ENCODE measurements at places on chromosomes 2 and 18.
A peak's percentile ranks its signal among the peaks of the same experiment; 100 is the strongest.

GRCh38 chr2:218386505-218387368 lies 4.7 kb downstream of the SLC11A1 start:
- no peak for DNase-seq

DNA sequence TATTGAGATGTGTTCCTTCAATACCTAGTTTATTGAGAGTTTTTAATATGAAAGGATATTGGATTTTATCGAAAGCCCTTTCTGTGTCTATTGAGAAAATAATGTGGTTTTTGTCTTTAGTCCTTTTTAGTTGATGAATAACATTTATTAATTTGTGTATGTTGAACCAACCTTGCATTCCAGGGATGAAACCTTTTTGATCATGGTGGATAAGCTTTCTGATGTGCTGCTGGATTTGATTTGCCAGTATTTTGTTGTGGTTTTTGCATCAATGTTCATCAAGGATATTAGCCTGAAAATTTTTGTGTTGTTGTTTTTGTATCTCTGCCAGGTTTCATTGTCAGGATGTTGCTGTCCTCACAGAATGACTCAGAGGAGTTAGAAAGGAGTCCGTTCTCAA lies 1710.4 kb downstream of the SUCLG1 start:
- no peak for DNase-seq

DNA sequence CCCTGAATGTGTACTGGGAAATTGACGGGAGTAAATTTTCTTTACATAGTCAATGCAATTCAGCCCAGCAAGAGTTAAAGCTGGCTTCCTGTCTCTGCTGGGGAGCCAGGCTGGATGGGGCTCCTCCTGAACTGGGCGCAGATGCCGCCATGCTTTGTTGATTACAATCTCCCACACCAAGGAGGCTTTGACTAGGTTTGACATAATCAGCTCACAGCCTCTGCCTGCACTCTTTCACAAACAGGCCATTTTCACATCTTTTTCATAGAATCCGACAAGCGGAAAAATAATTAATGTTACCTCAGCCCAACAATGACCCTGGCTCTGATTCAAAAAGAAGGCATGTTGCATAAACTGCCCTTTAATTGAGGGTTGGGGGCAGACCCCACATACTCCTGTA lies 54.3 kb downstream of the FOXI3 start:
- DNase-seq, result no peak

GRCh38 chr2:38485734-38486133 lies 108.7 kb upstream of the ATL2 start:
- no peak for DNase-seq

DNA sequence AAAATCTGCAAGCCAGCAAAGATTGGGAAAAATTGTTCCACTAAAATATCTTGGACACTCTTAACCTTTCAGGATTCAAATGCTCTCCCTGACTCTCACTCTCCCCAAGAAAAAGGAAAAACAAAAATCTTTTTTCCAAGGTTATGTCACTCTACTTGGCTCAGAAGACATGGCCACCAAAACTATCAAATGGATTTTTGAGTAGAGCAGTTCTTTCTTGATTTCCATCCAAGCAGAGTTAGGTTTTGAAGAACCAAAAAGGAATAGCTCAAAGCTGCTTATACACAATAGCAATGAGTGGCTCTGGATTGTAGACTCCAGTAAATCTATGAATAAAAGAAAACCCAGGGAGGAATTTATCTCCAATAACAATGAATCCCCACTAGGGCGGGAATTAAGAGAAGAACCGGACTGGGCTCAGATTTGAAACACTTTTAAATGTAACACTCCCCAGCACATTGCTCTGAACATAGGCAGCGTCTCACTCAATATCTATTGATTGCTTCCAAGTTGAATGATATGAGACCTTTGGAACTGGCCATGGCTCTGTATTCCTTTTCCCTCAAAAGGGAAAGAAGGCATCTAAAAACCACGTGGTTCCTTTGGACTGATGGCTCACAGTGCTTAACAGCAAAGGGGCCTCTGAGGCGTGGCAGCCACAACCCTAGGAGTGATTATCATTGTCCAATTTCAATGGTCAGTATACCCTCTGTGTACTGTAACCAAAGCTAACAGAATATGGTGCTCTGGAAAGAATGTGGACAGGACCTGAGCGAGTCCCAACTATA lies 68.3 kb downstream of the SPRED2 start:
- no peak for DNase-seq

- DNase-seq, result no peak
These were observed 4.3 kb downstream of the SLC39A6 start for GRCh38 chr18:36124841-36125240.

DNA sequence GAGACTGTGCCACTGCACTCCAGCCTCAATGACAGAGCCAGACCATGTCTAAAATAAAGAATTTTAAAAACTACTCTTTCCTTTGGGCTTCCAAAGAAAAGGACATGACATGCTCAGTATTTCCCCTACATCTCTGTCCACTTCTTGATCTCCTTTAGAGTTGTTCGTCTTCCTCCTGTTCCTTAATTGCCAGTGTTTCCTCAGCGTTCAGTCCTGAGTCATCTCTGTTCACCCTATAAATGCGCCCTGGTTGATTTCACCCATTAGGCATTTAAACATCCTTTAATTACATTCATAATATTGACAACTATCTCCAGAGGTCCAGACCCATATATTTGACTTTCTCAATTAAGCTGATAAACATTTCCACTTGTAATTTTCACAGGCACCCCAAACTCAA lies 64.0 kb downstream of the AAK1 start:
- DNase-seq, result no peak

GRCh38 chr2:153819501-153819900 lies 52.2 kb upstream of the GALNT13 start:
- no peak for DNase-seq

DNA sequence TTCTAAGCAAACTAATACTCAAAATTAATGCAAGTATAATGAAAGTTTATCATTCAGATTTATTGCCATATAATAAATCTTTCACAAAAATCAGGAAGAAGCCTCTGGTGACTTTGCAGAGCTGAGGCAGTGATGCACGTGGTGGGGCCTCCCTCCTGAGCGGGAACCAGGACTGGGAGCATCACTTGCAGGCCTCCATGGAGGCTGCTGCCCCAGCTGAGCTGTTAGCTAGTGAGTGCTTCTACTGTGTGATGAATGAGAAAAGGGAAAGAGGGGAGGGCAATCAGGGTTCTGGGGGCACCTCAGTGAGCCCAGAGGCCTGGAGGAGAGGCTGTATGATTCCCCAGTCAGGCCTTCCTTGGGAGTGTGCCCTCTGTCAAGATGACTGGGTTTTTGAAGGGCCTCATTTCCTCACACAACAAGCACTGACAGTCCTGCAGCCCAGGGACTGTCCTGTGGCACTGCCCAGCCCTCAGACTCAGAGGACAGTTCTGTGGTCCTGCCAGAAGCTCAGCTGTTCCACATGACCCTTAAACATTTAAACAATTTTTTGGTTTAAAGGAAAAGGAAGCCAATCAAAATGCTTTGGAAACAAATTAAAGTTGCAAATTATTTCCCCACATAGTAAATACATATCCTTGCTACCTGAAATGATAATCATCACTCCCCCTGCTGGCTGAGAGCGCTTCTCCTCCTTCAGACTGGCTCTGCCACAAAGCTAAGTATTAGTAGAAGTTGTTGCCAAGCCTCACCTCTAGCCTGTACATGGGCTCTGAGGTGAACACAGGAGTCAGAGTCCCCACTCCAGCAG lies 90.9 kb upstream of the SMAD7 start:
- no peak for DNase-seq

DNA sequence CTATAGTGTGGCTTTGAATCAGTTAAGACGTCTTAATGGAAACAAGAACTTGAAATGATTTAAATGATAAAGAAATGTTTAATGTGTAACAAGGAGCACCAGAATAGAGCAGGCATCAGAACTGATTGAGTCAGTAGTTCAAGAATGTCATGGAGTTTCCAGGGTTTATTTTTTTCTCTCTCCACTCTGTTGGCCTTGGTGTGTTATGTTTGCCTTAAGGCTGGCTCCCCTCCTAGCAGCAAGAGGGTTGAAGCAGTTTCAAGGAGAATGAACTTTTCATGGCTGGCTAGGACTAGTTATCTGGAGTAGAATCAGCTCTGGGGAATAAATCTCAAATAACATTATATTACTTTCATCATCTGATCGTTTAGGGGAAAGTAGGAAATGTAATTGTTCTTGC lies 13.4 kb upstream of the GLS start:
- no peak for DNase-seq

GRCh38 chr2:40760071-40760666 lies 308.3 kb upstream of the SLC8A1 start:
- no peak for DNase-seq

DNA sequence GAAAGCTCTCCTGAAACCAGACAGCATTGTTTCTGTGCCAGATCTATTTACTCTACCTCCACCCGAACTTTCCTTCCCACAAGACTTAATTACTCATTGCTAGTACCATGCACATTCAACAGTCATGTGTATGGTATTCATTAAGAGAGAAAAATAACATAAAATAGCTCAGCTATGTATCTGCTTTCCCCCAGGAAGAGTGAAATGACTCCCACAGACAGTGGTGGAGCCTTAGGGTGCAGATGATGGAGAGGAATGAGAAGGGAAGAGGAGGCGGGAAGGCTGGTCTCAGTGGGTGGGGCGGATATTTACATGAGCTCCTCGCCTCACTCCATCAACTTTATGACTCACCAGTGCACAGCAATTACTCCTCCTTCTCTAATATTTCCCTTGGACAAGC lies 724.5 kb downstream of the EPHA4 start:
- no peak for DNase-seq

GRCh38 chr18:69397096-69397495 lies 3.6 kb upstream of the DOK6 start:
- DNase-seq, result no peak

- no peak for DNase-seq
These were observed 14.0 kb downstream of the ATP8B1 start for GRCh38 chr18:57789090-57789489.

GRCh38 chr2:102141011-102141943 lies 1.3 kb upstream of the IL1R1 start:
- DNase-seq, result no peak

DNA sequence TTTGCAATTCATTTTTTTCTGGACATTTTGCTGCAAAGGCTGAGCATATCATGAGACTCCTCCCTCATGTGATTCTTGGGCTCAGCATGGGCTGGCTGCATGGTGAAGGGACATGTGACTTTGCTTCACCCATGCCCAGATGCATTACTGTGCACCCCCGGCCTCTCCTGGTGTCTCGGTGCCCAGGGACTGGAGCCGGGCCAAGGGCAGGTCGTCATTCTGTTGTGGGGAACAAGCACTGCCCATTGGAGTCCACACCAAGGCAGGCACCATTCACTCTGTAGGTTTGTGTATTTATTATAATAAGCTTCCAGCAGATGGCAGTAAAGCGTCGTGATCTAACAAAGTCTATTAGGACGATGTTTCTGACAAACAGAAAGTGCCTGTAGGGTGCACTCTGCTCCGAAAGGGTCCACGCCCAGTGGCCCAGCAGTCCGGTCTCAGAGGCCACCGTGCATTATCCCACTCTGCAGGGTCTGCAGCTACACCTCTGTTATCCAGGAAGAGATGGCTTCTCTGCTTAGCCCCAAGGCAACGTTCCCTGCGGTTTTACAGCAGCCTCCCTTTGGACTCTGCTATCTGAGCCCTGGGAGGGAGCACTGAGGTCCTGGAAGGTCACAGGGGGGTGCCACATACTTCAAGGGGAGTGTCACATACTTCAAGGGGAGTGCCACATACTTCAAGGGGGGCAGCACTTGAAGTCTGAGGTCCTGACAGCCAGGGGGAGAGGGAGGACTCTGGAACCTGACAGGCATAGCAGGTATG lies 219.6 kb downstream of the TSN start:
- peak; percentile 75 for DNase-seq

DNA sequence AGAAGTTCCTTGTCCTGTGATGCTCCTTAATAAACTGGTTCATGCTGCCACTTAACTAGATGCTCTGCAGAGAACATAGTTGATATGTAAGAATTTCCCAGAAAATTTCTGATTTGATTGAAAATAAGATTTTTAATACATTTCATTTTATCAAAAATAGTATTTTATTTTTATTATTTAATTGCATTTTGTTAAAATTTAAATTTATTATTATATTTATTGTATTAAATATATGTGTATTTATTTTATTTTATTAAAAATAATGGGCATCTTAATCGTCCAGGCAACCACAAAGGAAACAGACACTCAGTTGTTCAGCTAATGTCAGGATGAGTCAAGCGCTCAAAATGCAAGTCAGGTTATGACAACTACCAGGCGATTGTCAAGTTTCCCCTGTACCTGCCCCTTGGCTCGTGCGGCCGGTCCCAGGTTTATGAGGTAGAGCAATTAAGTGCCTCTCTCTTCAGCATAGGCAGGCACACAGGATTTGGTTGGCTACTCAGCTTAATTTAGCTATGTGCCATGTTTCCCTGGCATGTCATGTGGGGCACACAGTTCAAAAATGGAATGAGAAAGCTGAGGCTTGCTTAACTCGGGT lies 361.2 kb downstream of the RND3 start:
- no peak for DNase-seq

- DNase-seq, result no peak
These were observed 516.0 kb upstream of the POU3F3 start for GRCh38 chr2:104337869-104338268.

GRCh38 chr2:209121691-209122090 lies 302.2 kb upstream of the MAP2 start:
- no peak for DNase-seq

GRCh38 chr2:38610851-38611801 lies 8.4 kb upstream of the HNRNPLL start:
- no peak for DNase-seq

DNA sequence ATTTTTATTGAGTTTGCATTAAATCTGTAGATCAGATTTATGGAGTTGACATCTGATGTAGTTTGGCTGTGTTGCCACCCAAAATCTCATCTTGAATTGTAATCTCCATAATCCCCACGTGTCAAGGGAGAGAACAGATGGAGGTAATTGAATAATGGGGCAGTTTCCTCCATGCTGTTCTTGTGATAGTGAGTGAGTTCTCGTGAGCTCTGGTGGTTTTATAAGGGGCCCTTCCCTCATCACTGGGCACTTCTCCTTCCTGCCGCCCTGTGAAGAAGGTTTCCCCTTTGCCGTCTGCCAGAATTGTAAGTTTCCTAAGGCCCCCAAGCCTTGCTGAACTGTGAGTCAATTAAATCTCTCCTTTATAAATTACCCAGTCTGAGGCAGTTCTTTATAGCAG lies 32.2 kb downstream of the ZC3H15 start:
- no peak for DNase-seq

DNA sequence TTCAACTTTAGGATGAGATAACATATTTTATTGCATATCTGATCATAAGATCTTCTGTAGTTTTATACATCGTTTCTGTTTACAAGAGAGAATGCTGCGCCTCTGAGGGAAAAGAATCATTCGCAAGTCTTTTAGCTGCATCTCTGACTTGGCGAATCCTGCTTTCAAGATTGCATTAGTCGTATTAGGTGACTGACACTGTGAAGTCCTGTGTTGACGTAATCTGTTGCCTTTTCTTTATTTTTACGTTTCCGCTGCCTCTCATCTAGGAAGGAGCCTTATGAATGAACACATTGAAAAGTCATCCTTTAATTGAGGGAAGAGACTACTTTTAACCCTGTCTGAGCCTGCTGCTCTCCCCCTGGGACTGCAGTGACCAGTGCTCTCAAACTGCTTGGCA lies 101.5 kb downstream of the LDLRAD4 start:
- DNase-seq, result no peak

Data from NCI-H1930 (cell line).